Activated CD4-positive, alpha-beta T cell treated with anti-CD3 and anti-CD28 coated beads for 4 hours (primary cell): ENCODE measurements at places on chromosomes 7 and 10.
A peak's percentile ranks its signal among the peaks of the same experiment; 100 is the strongest.

DNA sequence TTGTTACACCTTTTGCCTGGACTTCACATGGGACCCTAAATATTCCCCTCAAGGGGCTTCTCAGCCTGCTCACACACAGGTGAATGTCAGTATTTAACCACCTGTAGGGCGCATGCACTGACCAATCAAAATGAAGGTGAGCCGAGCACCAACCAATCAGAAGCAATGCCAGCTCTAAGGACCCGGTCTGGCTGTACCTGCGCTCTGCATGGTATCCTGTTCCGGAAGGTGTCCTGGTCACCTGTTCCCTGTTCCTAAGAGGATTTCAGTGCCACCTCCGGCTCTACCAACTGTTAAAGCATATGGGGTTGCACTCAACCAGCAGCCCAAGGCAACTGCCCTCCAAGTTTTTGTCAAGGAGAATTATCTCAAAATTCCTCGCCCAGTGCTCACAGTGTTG is 18.4 kb upstream of the CALN1 start:
- DNase-seq: no peak

DNA sequence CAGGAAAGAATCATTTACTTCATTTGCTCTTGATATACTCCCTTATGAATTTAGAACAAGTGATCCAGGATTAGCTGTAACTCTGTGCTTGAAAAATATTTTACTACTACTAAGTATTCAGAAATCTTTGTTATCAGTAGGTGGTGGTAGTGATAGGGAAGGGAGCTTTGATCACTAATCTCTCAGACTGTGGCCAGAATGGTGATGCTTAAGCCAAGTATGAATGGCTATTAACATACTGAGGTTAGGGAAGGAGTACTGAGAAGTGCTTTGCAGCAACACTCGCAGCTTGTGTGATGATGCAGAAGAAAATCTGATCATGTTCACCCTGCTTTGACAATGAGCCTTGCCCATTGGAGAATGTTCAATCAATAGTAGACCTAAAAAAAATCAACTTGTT is 29.3 kb downstream of the AP3M1 start:
- no peak for DNase-seq

- DNase-seq: no peak
Measured at GRCh38 chr7:935874-936385, 18.6 kb downstream of the ADAP1 start.

GRCh38 chr7:3455806-3456595 is 154.9 kb downstream of the SDK1 start:
- DNase-seq: no peak

- no peak for DNase-seq
Measured at GRCh38 chr7:149642589-149642988, 130.8 kb downstream of the ZNF467 start.

GRCh38 chr7:143027032-143027431 is at the start of gene OR9A2:
OR9A2 (minus strand) TSS chr7:143027132; CDS start chr7:143027132, 0 bp downstream.
- no peak for DNase-seq

- DNase-seq: no peak
Measured at GRCh38 chr7:131219312-131220041, 108.2 kb upstream of the MKLN1 start.

DNA sequence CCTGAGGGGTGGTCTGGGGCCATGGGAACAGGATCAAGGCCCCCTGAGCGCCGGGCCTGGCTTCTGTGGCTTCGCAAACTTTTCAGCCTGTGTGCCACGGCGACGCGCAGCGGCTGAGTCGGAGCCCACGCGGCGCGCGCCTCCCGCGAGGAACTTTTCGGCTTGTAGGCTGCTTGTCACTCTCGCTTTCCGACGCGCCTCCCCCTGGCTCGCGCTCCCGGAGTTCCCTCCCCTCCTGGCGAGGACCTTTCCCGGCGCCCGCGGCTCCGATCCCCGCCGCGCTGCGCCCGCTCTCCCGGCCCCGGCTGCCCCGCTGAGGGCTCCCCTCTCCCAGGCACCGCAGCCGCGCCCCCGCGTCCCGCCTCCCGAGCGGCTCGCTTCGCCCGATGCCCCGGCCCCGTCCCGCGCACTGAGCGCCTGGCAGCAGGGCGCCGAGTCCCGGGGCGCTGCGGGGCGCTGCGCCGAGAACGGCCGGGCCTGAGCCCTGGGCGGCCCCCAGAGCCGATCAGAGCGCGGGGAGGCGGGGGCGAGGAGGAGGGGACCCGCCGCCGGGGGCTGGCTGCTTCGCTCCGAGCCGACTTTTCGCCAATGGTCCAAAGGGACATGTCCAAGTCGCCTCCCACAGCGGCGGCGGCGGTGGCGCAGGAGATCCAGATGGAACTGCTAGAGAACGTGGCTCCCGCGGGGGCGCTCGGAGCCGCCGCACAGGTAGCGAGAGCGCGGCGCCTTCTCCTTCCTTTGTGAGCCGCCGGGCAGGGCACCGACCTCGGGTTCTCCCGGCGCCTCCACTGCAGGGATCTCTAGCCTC is at the start of gene CACNB2:
TSS of gene CACNB2 (plus strand) at position 276 of the 808 bp plus-strand sequence.
- DNase-seq: no peak

DNA sequence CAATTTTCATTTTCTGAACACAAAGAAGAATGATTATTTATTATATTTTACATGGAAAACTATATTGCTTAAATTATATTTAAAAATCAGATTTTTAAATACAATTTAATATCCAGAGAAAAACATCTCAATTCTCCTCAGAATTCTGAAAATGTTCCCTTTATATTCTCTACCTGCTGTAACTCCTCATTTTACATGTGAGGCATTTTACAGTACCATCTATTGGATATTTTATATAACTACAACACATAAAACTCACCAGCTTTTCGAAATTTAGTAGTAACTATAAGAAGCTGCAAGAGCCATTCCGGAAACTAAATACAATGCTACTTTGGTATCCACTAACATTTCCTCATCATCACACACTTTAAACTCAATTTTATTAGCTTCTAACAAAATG is 264.6 kb downstream of the DGKB start:
- DNase-seq: no peak

- peak; percentile 35 for DNase-seq
Measured at GRCh38 chr7:50450590-50451032, 461 bp upstream of the FIGNL1 start.

GRCh38 chr10:79027147-79028055 is 41.4 kb upstream of the ZMIZ1 start:
- no peak for DNase-seq

DNA sequence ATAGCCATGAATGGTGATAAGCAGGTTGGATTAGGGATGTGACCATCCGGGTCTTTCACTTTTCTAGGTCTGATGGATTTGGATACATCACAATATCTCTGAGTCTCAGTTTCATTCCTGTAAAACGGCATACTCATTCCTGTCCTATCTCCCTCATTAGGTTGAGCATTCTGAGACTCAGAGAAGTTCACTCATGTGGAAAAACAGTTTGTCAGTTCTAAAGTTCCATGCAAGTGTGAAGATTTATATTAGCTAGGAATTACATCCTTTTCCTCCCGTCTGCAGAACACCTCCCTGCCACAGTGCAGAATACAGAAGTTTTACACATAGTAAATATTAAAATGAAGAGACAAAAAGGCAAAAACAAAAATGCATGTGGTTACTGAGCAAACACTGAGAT is 94.2 kb upstream of the SLC25A13 start:
- DNase-seq: no peak

GRCh38 chr10:21715531-21716195 is 181.6 kb downstream of the MLLT10 start:
- DNase-seq: no peak

GRCh38 chr10:84296091-84296981 is 32.1 kb upstream of the CCSER2 start:
- no peak for DNase-seq

DNA sequence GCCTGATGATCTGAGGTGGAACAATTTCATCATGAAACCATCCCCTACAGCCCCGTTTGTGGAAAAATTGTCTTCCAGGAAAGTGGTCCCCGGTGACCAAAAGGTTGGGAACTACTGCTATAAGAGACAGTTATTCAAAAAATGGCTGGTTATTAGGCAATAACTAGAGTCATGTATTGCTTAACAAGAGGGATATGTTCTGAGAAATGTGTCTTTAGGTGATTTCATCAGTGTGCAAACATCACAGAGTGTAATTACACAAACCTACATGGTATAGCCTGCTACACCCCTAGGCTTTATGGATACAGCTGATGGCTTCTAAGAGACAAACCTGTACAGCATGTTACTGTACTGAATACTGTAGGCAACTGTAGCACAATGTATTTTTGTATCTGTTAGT is 71.3 kb upstream of the CSTF2T start:
- no peak for DNase-seq

DNA sequence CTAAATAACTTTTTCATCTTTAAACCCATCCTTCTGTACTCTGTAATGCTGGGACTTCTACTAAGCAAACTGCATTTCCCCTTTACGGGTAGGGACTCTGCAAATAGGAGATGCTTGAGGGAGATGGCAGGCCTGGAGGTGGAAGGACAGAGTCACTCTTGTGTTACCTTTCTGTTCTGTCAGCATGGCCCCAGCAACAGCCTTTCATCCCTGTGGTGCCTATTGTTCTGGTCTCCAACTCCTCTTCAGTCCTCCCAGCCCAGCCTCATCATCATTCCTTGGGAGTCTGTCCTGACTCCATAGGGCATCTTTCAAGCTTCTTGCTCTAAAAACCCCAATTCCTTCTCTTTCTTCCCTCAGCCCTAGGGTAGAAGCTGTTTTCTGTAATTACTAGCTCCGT is 230.0 kb downstream of the SNX13 start:
- no peak for DNase-seq

DNA sequence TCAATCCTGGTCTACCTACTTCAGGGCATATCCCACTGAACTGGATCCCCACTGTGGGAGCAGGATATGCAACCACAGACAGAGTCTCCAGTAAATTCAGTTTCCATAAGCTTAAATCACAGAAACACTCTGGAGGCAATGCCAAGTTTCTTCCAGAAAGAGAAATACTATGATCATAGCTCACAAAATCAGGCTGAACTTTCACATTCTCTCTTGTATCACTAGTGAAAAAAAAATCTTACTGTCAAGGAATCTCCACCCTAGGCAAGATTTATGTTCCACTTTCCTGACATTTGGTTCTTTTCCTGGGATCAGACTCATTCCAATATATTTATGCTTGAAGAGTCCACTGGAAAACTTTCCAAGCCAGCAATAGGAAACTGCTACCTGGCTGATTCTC is 749.0 kb downstream of the SUGCT start:
- no peak for DNase-seq

DNA sequence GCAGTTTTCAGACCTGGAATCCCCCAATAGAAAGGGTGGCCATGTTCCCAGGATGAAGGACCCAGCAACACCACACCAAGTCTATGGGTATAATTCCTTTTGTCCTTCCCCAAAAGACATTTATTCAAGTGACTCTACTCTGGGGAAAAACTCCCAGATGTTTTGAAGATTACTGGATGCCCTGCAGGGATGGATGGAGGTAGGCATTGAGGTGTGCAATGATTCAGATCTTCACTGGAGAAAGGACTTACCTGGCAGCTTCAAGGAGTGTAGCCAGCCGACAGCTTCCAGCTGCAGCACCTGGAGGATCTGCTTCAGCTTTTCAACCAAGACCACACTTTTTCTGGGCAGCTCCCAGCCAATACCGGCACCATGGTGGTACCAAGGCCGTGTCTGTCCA is 172.0 kb downstream of the BAMBI start:
- DNase-seq: no peak

DNA sequence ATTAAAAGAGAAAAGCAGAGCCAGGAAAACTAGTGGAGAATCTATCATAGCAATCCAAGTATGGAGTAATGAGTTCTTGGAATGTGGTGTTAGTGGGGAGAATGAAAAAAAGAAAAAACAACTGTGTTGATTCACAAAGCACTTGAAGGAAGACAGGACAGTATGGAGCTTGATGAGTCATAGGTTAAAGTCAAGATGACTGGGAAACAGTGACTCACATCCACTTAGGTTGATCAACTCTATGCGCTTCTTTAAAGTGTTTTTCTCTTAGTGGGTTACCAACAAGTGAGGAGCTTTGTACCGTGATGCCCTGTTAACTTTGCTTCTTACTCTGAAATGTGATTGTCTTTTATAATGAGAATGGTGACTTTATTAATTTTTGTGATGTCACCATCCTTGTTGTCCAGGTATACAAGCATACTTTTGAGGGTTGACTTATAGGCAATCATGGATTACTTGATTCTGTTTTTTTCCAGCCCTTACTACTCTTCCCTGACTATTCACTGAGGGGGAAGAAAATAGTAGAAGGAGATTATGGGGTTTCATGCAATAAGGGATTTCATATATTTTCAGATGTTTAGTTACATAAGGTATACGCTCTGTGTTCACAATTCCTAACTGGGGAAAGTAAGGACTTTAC is 32.1 kb upstream of the MDFIC start:
- DNase-seq: peak; percentile 7

GRCh38 chr7:130945411-130945811 is 211.4 kb upstream of the KLF14 start:
- DNase-seq: no peak

DNA sequence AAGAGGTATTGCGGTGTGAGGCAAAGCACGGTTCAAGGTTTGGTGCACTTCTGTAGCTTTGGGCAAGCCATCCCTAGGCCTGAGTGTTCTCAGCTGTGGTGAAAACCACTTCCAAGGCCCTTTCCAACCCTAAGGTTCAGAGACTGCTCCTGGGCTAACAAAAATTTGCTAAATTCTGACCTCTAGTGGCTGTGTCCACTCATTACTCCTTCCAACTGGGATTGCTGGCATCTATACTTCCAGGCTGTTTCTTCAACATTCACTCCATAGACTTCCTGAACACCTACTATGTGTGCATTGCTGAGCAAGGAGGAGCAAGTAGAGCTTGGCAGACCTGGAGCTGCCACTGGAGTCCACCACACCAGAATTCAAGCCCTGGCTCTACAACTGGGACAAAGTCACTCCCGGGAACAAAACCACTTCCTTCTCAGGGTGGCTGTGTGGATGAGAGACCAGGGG is 29.3 kb upstream of the SH3PXD2A start:
- peak; percentile 15 for DNase-seq

- no peak for DNase-seq
Measured at GRCh38 chr7:133436014-133436428, 183.1 kb downstream of the EXOC4 start.

GRCh38 chr10:71060476-71061426 is 151.6 kb upstream of the UNC5B start:
- no peak for DNase-seq

- no peak for DNase-seq
Measured at GRCh38 chr7:101397243-101397642, 34.6 kb downstream of the COL26A1 start.

- DNase-seq: no peak
Measured at GRCh38 chr7:94050046-94050445, 45.9 kb upstream of the BET1 start.
